GDM1 (cell line): ENCODE measurements at places on chromosomes 6 and 20.
A peak's percentile ranks its signal among the peaks of the same experiment; 100 is the strongest.

- DNase-seq, result no peak
Measured at GRCh38 chr6:63353286-63353630, 33.5 kb upstream of the LGSN start.

- DNase-seq, result no peak
Measured at GRCh38 chr20:63073738-63074065, 66.9 kb upstream of the BHLHE23 start.

DNA sequence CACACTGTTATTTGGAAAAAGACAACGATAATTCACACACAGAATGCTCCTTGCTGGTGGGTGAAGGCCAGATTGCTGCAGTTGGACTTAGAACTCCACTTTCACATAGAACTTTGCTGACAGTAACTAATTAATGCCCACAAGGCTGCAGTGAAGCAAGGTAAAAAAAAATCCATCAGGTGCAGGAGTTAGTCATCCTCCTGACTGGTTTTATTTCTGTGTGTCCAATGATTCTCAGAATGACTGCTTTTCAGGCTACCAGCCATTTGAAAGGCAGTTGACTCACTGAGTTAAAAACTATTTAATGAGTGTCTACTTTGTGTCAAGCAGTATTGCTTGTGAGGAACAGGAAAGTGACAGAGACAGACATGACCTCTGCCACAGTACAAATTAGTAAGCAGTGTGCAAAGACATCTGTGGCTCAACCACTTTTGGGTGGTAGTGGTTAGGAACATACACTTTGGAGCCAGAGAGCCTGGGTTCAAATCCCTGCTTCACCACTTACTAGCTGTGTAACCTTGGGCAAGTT lies 41.9 kb downstream of the ELOVL5 start:
- DNase-seq, result no peak

DNA sequence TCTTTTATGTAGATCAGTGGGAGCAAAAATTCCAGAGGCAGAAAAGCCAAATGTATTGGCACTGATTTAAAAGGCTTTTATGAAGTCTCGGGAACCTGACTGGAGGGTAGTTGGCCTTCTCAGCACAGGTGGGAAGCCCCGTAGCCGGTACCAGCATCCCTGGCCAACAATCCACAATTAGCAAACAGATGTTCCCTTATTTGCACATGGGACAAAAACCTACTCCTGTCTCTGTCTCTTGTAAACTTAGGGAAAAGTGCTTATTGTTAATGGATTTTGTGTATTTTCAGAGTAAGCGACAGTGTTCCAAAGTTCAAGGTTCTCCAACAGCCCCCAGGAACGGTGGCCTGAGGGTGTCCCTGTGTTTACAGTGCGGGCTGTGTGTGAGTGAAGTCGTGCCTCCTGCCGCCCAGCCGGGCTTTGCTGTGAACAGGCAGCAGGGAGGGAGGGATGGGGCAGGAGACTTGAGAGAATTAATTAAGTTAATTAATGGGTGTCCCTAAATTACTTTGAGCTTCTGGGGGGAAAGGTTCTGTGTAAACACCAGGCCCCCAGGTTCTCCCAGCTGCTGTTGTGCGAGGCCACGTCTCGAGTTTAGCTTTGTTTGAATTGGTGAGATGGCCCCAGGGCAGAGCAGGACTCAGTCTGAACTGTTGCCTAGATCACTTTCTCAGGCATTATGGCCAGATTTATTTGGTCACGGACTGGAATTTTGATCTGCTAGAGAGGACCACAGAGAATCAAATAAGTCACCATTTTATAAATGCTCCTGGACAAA lies 3.9 kb downstream of the SYNJ2 start:
- no peak for DNase-seq

GRCh38 chr6:44618371-44618770 lies 230.9 kb downstream of the CDC5L start:
- no peak for DNase-seq

DNA sequence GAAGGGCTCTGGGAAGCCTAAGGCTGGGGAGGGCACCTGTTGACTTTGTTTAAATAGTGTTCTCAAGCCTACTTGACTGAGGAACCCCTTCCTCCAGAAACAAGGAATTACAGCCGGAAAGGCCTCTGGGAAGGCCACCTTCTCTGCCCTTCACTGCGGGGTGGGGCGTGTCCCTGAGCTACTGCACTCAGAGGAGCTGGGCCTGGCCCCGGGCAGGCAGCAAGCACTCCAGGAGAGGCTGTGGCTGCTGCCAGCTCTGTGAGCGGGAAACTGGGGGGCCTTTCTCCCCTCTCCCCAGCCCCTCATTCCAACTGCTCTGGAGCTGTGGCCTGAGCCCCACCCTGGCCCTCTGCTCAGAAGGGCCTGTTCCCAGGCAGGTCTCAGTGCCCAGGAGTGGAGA lies 4.0 kb upstream of the OSBPL2 start:
- DNase-seq, result no peak

- no peak for DNase-seq
Measured at GRCh38 chr20:40343390-40343789, 345.6 kb downstream of the MAFB start.

- DNase-seq, result peak; percentile 16
Measured at GRCh38 chr6:33279971-33280511, 3.1 kb downstream of the B3GALT4 start.

DNA sequence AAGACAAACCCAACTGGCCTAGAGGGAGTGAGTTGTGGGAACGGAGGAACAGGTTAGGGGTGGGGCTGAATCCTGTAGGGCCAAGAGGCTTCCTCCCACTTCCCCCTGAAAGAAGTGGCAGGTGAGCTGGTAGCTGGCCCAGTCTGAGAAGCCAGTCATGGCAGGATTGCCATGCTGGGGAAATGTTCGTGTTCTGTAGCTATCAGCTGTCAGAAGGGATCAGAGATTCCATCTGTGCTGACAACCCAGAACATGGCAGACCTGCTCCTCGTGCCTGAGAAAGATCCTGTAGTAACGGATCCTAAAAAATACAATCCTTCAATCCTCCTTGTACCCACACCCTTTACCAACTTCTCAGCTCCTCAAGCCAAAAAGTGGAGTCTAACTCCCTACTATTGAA lies 43.0 kb downstream of the BANF2 start:
- DNase-seq, result no peak

GRCh38 chr20:46816886-46817638 lies 77.6 kb upstream of the EYA2 start:
- no peak for DNase-seq

- DNase-seq, result no peak
Measured at GRCh38 chr6:137711972-137712371, 155.1 kb upstream of the TNFAIP3 start.

DNA sequence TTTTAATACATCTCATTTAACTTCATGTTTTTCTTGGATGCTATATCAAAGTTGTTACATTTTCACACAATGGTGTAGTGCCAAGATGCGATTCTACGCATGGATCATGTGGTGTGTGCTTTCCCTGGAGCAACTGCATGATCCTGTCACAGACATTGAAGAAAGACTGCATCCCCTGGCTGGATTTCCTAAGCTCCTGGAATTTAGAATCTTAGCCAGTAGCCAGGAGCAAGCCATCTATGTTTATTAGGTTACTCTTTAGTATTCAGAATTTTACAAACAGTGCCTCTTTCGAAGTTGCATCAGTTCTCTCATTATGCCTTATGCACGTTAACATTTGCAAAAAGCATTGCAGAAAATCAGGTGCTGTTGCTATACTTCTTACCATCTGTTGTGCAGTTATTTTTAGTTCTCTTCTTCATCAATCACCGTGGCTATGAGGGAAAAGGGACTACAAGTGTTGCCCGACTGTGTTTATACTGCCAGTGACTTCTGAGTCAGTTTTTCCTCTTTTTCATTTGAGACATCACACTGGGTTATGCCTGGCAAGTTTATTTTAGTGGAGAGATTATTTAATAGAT lies 584.2 kb downstream of the BCKDHB start:
- no peak for DNase-seq

DNA sequence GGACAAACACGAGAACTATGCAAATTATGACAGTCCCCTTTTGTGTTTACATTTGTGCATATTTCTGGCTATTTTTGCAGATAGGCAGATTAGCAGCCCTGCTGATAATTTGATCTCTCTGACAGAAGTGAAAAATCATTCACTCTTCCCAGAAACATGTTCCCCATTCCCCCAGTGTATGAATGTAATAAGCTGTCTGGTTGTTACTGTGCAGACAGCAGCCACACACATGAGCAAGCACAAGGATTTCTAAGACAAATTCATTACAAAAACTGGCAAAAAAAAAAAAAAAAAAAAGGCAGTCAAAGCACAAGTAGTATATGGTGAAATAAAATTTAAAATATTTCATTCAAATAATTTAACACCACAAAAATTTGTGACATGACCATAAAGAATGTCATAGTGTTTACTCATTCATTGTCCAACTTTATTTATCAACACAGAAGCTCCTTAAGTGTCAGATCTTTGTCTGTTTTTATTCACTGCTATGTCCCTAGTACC lies 95.5 kb upstream of the VGLL2 start:
- no peak for DNase-seq

DNA sequence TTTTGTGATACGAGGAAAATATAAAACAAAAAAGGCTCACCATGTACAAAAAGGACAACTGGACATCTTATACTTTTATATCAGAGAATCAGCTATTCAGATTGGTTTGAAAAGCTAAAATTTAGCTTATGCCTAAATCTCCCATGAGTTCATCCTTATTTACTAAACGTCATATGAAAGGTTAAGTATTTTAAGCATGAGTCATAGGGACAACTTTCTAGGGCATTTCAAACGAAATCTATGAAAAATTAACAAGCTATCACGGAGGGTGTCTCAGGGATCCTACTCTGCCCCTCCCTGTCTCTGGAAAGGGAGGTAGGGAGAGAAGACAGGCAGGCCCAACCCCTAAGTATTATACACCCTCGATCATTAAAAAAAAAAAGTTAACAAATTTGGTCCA lies 124.1 kb upstream of the LOC128125822 start:
- DNase-seq, result no peak
